AML-193 (cell line): ENCODE measurements at places on chromosomes 6 and 20.
A peak's percentile ranks its signal among the peaks of the same experiment; 100 is the strongest.

- DNase-seq = no peak
Observed at GRCh38 chr6:43290905-43291355, 7.1 kb upstream of the SLC22A7 start.

- DNase-seq = no peak
Observed at GRCh38 chr6:158653577-158654354, 3.9 kb downstream of the SYTL3 start.

DNA sequence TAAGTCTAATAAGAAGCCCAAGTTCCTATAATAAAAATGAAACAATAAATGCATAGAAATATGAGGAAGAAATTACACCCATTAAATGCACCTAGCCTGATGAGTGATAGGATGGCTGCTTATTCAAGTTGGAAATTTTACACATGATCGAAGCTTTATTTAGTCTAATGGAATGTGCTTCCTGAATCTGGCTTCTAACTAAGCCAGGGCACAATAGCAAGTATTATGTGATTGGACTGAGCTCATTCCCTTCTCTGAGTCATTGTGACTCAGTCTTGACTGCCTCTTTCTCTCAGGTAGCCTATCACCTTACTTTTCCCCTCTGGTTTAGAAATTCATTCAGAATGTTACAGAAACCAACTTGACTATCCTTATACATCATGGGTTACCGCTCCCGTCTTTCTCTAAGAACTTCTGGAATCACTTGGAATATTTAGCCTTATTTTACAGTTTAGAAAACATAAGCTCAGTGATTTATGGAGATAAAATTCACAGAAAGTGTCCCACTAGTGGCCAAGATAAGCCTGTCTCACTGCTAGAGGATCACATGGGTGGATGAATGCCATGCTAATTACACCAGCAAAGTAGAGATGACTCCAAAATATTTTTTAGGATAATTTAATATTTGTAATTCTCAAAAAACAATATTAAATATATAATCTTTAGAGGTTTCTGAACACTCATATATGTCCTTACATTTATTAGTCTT lies 505.3 kb upstream of the JAG1 start:
- no peak for DNase-seq

GRCh38 chr6:109706513-109706912 lies 15.4 kb downstream of the FIG4 start:
- DNase-seq = no peak

GRCh38 chr6:99349171-99350141 lies at the start of gene FAXC:
TSS of gene FAXC (minus strand) at chr6:99349674. CDS start at chr6:99349372, 302 bp downstream.
- no peak for DNase-seq

DNA sequence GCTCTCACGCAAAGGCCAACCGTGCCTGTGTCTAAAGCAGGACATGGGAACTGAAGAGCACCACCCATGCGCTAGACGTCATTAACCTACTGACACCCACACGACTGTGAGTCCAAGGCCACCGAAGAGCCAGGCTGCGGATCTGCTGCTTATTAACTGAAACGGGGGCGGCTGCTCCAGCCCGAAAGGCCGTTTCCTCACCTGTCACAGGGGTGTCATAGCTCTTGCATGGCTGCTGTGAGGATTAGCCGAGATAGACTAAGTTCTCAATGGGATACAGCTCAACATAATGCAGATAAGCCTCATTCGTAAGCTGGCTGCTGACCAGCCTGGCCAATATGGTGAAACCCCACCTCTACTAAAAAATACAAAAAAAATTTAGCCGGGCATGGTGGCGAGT lies 26.7 kb downstream of the OVOL2 start:
- no peak for DNase-seq

GRCh38 chr20:48970681-48971365 lies 49.3 kb downstream of the ARFGEF2 start:
- no peak for DNase-seq

DNA sequence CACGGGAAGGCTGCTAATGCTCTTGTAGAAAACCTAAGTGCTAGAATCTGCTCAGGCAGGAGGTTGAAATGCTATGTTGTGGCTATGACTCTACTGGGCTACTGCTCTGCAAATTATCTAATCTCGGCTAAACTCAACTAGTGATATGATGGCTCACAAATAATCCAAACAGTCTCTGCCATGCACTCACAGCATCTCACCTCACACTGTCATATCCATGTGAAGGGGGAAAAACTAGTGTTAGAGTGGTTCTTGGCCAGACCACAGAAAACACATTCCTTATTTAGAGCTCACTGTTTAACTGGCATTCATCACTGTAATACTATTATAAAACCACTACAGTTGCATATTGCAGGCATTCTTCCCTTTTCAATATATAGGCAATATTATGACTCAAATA lies 81.8 kb upstream of the DST start:
- no peak for DNase-seq

DNA sequence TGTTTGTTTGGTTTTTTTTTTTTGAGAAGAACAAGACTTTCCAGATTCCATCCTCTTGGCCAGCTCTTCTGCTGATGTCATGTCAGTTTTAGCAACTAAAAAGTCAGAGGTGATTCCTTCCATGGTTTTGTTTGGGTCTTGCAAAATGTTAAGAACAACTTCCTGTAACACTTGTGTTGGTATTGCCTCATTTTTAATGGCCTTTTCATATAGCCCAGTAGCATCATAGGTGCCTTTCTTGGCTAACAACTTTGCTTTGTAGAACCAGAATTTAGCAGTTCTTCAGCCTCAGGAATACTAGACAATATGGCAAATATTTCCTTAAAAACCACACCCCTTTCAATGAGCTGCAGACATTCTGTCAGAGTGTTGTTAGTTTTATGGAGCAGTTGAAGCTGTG lies 99.5 kb upstream of the SIRPG start:
- DNase-seq = peak; percentile 85

GRCh38 chr6:108594640-108595039 lies 33.9 kb downstream of the FOXO3 start:
- DNase-seq = no peak

GRCh38 chr6:169498916-169499513 lies 202.8 kb downstream of the WDR27 start:
- DNase-seq = no peak

DNA sequence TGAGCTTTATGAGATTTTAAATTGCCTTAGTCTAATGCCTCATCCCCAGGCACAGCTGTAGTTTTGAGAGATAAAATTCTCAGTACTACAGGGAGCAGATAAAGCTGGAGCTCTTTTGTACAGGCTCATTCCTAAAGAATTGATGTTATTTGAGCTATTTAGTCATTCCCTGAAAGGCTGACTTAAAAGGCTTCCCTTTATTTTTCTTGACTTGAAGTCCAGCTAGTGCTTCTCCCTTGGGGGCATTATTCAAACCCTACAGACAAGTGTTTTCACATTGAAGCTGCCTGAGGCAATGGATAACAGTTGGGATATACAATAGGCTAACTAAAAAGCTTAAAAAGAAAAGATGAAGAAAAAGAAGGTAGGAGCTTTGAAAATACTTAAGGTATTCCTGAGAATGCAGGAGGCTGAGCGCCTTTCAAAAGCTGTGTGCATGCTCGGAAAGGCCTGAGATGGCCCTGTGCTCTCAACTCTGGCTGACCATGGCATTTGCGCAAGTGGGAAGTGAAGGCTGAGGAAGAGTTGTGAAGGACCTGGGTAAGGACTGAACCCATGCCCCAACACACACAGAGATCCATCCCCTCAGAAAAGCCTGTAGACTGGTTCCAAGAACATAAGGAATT lies 315.1 kb downstream of the SMOC2 start:
- no peak for DNase-seq

- no peak for DNase-seq
Observed at GRCh38 chr20:59750209-59750840, 146.0 kb downstream of the PHACTR3 start.

- no peak for DNase-seq
Observed at GRCh38 chr20:52268184-52268749, 76.7 kb upstream of the ZFP64 start.

GRCh38 chr6:146515212-146515611 lies 28.4 kb upstream of the RAB32 start:
- no peak for DNase-seq

DNA sequence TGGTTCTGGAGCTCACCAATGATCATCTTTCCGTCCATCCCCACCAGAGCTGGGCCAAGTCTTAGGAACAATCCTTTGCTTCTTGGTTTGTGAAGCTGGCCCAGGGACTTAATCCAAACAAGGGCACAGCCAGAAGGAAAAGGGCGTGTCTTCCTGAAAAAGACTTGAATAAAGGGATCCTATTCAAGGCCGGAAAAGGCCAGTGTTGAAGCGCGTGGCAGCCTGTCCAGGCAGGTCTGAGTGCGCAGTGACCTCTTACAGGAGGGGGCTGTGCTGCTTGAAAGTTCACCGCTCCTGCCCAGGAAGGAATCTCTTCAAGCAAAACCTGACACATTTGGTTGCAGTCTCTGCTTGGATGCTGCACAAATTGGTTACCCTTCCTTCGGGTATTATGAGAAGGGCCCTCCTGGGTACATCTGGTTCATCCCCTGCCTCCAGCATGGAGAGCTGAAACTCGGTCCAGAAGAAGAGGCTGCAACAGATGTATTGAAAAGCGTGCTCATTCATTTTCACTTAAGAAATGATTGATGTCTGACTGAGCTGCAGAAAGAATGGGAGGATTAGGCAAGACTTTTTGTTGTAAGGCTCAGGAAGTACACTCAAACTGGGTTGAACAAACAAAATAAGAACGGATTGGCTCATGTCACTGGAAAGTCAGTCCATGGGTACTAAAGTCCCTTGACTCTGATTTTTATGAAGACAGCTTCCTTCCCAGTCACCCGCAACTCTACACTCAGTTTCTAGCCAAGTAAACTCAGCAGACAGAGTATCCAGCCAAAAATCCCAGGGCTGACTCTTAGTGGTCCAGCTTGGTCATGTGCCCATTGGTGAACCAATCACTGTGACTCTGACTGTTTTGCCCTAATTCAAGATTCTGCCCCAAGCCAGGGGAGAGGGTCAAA lies 136.3 kb downstream of the TFAP2C start:
- no peak for DNase-seq

DNA sequence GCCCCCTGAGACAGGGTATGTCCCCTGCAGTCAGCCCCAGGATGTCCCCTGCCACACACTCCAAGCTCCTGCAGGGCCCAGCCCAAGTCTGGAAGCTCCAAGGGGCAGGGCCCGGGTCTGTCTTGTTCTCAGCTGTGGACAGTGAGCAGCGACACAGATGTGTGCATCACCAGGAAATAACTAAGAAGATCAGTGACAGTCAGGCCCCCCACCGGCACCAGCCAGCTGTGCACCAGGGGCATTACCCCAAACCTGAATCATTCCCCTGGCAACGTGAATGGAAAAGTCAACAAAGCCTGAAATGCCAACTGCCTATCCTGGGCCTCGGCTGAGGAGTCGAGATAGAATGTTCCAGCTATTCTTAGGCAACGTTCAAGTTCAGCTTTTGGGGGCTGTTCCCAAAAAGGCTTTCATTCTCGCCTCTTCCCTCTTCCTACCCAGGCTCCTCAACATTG lies 105.0 kb downstream of the PREX1 start:
- no peak for DNase-seq

GRCh38 chr6:35300848-35301247 lies 3.2 kb downstream of the DEF6 start:
- peak; percentile 26 for DNase-seq

GRCh38 chr6:137202078-137202477 lies 17.1 kb downstream of the IFNGR1 start:
- DNase-seq = no peak

DNA sequence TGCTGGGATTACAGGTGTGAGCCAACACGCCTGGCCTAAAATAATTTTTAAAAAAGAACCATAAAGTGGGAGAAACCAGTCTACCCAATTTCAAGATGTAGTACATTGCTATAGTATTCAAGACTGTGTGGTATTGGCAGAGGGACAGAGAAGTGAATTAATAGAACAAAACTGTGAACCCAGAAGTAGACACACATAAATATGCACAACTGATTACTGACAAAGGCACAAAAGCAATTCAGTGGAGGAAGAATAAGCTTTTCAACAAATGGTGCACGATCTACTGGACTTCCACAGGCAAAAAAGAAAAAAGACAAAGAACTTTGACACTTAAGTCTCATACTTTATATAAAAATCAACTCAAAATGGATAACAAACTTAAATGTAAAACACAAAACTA lies 15.5 kb downstream of the ZBTB2 start:
- DNase-seq = no peak

- no peak for DNase-seq
Observed at GRCh38 chr6:28010526-28010925, 53.5 kb downstream of the OR2B6 start.

DNA sequence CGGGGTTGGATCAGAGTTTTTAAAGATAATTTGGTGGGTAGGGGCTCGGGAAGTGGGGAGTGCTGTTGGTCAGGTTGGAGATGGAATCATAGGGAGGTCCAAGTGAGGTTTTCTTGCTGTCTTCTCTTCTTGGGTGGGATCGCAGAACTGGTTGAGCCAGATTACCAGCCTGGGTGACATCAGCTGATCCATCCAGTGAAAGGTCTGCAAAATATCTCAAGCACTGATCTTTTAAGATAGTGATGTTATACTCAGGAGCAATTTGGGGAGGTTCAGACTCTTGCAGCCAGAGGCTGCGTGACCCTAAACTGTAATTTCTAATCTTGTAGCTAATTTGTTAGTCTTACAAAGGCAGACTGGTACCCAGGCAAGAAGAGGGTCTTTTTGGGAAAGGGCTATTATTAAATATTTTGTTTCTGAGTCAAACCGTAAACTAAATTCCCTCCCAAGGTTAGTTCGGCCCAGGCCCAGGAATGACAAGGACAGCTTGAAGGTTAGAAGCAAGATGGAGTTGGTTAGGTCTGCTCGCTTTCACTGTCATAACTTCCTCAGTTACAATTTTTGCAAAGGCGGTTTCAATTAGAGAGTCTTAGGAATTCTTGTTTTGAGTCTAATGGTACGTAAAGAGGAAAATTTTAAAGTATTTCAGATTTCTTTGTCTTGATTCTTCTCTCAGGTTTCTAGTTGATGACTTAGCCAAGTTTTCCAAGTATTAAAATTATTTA lies 53.1 kb downstream of the SCAF8 start:
- no peak for DNase-seq

- DNase-seq = no peak
Observed at GRCh38 chr20:44520881-44521280, 989 bp downstream of the SERINC3 start.

GRCh38 chr20:13681248-13682125 lies 42.8 kb upstream of the TASP1 start:
- DNase-seq = no peak

GRCh38 chr6:84601366-84601765 lies 163.0 kb downstream of the TBX18 start:
- DNase-seq = no peak

- DNase-seq = no peak
Observed at GRCh38 chr6:132314432-132314831, 86.8 kb downstream of the MOXD1 start.

DNA sequence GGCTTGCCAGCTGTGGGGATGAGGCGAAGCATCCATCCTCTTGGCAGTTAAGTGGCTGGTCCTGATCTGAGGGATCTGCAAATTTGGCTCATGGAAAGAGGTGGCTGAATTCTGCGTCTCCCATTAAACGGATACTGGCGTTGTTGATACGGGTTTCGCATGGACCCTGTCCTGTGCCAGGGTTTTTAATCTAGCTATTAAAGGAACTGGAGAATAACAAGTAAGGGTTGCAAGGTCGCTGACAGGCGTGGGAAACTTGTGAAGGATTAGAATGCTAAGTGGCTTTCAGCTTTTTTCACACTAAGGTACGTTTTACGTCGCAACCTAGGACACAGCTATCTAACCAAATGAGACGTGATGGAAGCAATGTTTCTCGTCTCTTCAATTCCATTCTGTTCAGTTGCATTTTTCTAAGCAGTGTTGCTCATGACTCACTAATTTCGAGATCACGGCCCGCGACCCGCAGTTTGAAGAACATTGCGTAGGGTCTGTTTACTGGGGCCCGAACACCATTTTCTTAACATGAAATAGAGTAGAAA lies 852 bp downstream of the GMNN start:
- DNase-seq = no peak

- DNase-seq = no peak
Observed at GRCh38 chr6:87282743-87283142, 39.6 kb upstream of the SMIM8 start.
